Stimulated activated CD8-positive, alpha-beta memory T cell treated with anti-CD3 and anti-CD28 coated beads, Interleukin-12 subunit alpha, Interleukin-12 subunit beta, amount 100 ng/mL, for 4 hours (primary cell): ENCODE measurements at places on chromosomes 16 and 17.

DNA sequence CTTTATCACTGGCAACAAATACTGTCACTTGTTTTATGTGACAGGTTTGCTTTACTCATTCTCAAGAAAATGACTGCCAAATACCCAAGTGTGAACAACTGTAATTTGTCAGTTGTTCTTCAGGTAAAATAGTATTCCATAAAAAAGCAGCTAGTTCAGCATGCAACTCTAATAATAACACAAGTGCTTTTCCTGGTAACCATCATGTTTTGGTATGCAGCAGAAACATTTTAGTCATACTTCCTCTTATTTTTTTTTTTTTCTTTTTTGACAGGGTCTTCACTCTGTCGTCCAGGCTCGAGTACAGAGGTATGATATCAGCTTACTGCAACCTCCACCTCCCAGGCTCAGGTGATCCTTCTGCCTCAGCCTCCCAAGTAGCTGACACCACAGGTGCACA lies 4.6 kb downstream of the TERF2 start:
- DNase-seq = no peak

- DNase-seq = peak; percentile 29
Measured at GRCh38 chr17:50199803-50200456, 1.5 kb downstream of the COL1A1 start.

DNA sequence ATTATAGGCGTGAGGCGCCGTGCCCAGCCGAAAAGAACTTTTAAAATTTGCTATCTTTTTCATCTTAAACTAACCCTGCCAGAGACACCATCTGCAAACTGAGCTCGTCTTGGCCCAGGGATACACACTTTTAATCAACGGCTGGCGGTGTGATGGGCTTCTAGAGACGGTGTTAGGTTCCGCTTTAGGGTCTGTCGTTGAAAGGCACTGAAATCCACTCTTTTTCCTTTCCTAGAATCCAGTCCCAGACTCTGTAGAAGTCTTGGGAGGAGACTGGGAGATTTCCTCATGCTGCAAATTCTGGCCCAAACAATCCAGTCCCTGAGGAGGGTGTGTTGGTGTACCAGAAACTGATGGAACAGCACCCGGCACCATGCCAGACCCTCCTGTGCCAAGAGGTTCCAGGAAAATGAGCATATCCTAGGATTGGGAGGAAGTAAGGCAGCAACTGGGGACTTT lies 52.0 kb upstream of the TEX2 start:
- DNase-seq = no peak

DNA sequence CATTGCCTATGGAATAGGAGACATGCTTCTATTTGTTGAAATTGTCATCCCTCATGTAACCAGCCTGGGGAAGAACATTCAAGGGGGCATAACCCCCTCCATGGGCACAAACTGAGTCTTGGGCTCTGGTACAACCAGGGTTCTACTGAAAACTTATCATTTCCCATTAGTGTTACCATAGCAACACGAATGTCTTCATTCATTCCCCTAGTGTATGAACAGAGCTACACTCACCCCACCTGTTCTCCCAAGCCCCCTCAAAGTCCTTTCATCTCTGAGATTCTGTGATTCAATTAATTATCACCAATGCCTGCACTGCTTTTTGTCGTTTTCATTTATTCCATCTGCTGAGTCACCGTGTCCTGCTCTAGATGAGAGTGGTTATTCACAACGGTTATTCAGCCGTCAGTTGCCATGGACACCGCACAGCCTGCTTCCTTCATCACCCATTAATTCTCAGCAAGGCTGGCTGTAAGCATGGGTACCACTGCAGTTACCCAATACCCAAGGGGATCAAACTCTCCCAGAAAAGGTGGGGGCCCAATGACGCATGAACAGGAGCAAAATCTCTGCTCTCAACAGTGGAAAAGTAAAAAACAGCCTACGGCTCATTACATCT lies 1.6 kb upstream of the GAST start:
- no peak for DNase-seq

DNA sequence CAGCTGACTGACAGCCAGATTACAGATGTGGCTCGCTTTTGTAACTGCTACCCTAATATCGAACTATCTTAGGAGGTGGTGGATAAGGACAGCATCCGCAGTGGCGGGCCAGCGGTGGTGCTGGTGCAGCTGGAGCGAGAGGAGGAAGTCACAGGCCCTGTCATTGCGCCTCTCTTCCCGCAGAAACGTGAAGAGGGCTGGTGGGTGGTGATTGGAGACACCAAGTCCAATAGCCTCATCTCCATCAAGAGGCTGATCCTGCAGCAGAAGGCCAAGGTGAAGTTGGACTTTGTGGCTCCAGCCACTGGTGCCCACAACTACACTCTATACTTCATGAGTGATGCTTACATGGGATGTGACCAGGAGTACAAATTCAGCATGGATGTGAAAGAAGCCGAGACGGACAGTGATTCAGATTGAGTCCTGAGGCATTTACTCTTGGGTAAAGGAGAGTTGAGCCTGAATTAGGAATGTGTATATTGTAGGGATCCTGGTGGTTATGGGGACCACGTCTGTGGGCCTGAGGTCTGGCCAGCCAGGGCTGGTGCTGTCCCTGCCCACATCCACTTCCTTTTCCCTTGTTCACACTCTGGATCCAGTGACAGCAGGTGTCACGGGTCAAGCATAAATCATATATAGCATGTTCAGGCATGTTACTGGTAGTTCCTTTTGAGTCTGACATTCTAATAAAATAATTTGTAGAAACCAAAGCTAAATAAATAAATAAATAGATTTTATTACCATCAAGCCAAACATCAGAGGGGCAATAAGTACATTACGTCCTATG lies 89.0 kb upstream of the SMURF2 start:
- DNase-seq = no peak

DNA sequence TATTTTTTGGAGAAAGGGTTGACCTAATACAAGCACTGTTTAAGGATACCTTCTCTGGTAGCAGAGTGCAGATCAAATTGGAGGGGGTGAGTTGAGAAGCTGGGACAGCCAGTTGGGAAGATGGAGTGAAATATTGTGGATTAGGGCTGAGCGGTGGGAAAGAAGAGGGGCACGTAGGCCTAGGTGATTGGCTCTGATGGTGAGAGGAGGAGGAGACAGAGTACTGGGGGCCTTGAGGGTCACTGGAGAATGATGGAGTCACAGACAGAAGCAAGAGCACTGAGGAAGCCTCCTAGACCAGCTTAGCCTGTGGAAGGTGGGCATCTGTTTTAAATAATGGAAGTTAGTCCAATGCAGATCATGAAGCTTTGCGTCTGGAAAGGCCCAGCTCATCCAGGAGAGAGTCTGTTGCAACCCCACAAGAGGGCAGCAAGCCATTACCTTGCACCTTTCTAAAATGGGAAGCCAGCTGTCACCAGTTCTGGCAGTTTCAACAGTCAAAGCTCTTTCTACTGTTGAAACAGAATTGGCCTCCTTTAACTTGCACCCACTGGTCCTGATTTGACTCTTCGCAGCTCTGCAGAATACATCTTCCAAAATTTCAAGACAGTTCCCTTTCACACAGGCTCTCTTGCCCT lies 11.8 kb downstream of the SLC9A5 start:
- no peak for DNase-seq

DNA sequence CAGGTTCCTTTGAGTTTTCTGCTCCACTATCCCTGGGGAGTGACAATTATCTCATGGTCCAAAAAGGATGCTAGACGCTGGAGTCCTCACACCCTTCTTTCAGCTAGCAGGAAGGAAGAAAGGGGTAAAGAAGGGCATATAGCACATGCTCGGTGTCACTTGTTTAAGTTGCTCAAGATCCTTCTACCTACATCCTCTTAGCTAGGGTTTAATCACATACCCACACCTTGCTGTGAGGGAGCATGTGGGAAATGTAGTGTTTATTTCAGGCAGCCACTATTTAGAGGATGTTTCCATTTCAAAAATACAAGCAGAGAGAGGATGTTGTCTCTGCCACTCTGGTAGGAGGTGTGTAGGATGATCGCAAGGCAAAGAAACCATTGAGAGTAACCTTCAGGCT lies 4.5 kb downstream of the PRKCB start:
- no peak for DNase-seq

- no peak for DNase-seq
Measured at GRCh38 chr16:61923629-61924028, 112.6 kb downstream of the CDH8 start.

- DNase-seq = no peak
Measured at GRCh38 chr17:27207073-27207513, 86.8 kb upstream of the WSB1 start.

- DNase-seq = no peak
Measured at GRCh38 chr16:88885693-88886280, 19.3 kb upstream of the PABPN1L start.

- DNase-seq = no peak
Measured at GRCh38 chr17:41483991-41484826, 3.3 kb upstream of the KRT35 start.

DNA sequence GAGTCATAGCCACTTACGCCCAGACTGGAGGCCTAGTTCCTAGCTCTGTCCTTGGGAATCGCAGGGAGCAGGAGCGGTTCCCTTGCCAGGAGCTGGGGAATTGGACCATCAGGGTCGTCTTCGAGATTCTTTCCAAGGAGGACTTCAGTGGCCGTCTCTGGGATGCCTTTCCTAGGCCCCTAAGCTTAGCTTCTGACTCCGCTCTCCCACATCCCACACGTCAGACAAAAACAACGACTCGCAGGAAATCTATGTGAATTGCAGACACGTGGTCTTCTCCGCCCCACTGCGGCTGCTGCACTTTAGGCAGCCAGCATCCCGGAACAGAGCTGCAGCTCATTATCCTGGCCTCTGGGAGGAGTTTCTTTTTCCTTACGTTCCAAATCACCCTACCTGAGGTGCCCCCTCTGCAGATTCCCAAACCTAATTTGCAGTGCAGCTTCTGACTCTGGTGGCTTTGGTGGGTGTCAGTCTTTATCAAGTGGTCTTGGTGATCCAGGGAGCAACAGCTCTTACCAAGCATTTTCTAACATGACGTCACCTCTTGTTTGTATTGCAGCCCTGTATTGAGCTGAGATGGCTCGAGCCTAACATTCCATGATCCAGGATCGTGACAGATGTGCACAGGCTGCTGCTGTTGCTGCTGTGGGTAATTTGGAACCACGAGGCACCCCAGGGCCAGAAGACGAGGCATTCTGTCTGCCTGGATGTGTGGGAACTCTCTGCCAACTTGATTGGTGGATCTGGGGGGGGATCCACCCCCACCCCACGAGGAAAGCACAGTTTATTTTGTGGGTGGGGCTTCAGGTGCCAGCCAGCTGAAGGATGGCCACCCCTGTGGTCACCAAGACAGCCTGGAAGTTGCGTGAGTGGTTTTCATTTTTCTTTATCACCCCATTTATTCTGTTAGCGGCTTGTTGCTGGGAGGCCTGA lies 1.1 kb downstream of the KATNB1 start:
- DNase-seq = no peak

DNA sequence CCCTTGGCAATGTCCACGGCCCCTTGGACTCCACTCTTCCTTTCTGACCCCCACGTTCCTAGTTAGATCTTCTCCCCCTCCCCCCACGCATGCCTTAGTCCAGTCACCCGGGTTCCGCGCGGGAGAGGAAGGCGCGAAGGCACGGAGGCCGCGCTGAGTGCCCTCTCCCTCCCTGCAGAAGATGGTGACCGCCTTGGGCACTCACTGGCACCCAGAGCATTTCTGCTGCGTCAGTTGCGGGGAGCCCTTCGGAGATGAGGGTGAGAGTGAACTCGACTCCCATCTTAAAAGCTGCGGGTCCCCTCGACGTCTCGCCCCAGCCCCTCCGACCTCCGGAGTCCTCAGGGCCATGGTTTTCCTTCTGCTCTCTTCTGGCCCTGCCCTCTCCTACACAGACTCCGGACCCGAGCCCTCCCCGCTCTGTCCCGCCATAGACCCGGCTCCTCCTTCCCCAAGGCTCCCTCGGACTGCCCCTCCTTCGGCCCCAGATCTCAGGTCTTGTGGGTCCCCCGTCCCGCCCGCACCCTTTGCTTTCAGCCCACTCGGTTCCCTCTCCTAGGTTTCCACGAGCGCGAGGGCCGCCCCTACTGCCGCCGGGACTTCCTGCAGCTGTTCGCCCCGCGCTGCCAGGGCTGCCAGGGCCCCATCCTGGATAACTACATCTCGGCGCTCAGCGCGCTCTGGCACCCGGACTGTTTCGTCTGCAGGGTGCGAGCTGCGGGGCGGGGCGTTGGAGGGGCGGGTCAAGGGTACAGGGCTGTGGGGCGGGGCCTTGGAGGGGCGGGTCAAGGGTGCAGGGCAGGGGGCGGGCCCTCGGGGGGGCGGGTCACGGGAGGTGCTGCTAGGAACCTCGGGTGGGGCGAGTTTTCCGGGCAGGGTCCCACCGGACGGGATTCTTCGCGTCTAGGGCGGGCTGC lies 4.6 kb downstream of the TGFB1I1 start:
- peak; percentile 75 for DNase-seq

- DNase-seq = no peak
Measured at GRCh38 chr17:68260051-68260762, 12.4 kb downstream of the AMZ2 start.

- DNase-seq = no peak
Measured at GRCh38 chr16:89153848-89154271, 17.7 kb upstream of the CDH15 start.

GRCh38 chr17:4559139-4559791 lies 1.1 kb downstream of the GGT6 start:
- no peak for DNase-seq

- peak; percentile 4 for DNase-seq
Measured at GRCh38 chr16:15592324-15592723, 50.6 kb downstream of the MARF1 start.

GRCh38 chr16:69535123-69536050 lies 30.4 kb upstream of the NFAT5 start:
- no peak for DNase-seq

DNA sequence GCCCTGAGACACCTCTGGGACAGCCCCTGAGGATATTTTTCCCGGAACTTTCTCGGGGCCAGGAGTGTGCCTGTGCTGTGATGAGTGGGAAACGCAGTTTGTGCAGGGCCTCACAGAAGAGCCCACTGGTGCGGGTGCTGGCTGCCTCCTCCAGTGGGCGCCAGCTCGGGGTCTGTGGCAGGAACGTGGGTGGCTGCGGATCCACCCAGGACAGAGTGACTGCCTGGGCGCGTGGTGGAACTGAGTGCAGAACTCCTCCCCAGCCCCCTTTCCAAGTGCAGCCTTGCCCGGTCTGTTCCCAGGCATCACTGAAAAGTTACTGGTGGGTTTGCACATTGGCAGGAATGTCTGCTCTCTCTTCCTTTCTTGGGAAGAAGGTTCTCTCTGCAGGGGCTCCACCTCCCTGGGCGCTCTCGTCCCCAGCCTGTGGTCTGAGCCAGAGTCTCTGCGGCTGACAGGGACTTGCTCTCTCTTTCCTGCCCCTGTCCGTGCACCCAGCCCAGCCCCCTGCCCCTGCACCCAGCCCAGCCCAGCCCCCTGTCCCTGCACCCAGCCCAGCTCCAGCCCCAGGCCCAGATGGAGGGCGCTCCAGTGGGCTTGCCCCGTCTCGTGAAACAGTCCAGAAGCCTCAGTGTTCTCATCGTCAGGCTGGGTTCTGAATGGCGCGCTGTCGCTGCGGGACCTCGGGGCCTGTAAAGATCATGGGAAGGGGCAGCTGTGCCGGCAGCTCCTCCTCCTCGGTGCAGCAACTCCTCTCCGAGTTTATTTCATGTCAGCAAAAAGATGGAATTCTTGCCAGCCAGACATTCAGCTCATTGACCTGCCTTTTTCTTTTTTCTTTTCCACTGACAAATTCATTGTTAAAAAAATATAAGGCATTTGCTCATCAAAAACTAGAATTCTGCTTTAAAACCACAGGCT lies 117.5 kb downstream of the BANP start:
- no peak for DNase-seq

- DNase-seq = no peak
Measured at GRCh38 chr17:66716236-66717026, 118.5 kb upstream of the CACNG5 start.

- no peak for DNase-seq
Measured at GRCh38 chr17:59508999-59509625, 56.3 kb upstream of the DHX40 start.
